ENCODE measurements at places on chromosomes 12 and 14. TPM values are rescaled to one million over a fixed set of nuclear protein-coding genes. Genes with fewer than 3 reads are reported as not detected.

DNA sequence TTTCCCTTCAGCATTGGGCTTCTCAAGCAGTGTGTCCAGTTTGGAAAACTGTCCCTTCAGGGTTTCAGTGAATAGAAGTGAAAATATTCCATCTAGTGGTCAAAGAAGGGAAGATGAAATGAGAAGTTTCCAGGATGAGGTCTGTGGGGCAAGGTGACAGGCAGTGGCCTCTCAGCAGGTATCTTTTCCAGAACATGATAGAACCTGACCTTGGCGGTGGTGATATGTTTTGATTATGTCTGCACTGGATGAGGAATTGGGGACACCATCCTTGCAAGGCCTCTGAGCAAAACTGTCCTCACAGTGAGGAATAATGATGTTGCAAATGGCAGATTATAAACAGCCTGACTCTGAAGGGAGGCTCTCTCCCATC is 4.7 kb downstream of the GPX2 start:
- H3K36me3 ChIP-seq, result peaks cover 11% of the 10 kb centered on the region
- no peaks in the 10 kb centered on the region for H3K4me1 ChIP-seq
- H3K27ac ChIP-seq, result peak overlapping the region; percentile 17
- no peaks in the 10 kb centered on the region for H3K27me3 ChIP-seq
- no peak for DNase-seq
- H3K4me3 ChIP-seq, result no peak overlapping the region

DNA sequence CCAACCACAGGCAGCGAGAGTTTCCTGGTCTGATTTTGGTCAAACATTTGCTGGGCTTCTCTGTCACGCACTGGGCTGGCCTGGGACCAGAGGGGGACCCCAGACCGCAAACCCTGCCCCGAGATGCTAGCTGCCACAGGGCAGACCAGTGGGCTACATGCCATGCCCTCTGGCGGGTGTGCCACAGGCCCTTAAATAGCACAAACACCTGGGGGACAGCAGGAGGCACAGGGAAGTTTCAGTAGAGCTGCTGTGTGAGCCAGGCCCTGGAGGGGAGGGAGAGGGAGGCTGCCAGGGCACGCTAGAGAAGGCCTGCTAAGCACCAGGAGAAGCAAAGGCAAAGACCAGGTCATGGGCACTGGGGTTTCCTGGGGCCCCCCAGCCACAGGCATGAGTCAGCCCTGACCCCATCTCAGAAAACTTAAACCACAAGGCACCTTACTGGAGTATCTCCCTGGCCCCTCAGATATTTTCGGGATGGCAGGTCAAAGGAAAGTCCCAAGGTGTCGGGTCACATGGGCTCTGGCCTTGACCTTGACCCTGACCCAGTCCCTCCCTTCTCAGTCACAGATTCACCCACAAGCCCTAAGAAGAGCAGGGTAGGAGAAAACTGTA is 29.2 kb downstream of the ITPK1 start:
- H3K27ac ChIP-seq, result no peak overlapping the region
- H3K36me3 ChIP-seq, result peaks cover 16% of the 10 kb centered on the region
- peaks cover 75% of the 10 kb centered on the region for H3K4me1 ChIP-seq
- H3K4me3 ChIP-seq, result no peak overlapping the region
- H3K27me3 ChIP-seq, result no peaks in the 10 kb centered on the region
- DNase-seq, result no peak

- DNase-seq, result no peak
- H3K27ac ChIP-seq, result no peak overlapping the region
- no peaks in the 10 kb centered on the region for H3K4me1 ChIP-seq
- H3K36me3 ChIP-seq, result peaks cover 13% of the 10 kb centered on the region
Measured at GRCh38 chr14:39060818-39061437, 42.1 kb downstream of the SEC23A start.

DNA sequence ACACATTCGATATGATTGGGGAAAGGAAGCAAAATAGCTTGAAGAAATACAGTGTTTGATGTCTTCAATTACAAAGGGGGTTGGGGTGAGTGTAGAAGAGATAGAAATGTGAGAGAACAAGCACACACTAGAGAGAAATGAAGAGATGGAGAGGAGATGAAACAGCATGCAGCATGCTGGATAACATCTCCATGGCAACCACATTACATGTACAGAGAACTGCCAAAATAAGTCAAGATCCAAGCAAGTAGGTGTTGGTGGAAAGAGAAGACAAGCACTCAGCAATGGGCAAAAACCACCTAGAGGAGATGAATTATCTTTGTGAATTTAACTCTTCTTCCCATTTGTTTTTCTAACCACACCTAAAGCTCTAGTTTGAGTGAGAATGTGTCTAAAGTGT is 289.8 kb downstream of the GRIN2B start:
- no peak overlapping the region for H3K27ac ChIP-seq
- no peak overlapping the region for H3K4me3 ChIP-seq
- H3K36me3 ChIP-seq, result no peaks in the 10 kb centered on the region
- no peak for DNase-seq
- H3K4me1 ChIP-seq, result no peaks in the 10 kb centered on the region
- H3K27me3 ChIP-seq, result no peaks in the 10 kb centered on the region

DNA sequence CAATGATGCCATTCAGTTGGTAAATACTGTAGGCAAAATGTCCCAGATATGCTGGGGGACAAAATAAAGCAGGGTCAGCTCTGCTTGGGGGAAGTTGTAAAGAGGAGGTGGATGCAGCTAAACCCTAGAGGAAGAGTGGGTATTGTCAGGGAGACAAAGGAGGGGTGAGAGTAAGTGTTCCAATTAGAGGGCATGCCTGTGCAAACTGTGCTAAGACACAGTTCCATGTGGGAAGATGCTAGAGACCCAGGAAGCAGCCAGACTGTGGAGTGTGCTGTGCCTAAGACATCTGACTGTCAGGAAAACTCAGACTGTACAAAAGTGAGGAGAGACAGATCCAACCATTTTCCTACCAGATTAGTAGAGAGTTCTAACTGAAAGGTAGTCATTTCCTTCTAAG is 474.3 kb downstream of the ATP23 start:
- DNase-seq, result no peak
- H3K36me3 ChIP-seq, result no peaks in the 10 kb centered on the region
- no peaks in the 10 kb centered on the region for H3K27me3 ChIP-seq
- H3K27ac ChIP-seq, result no peak overlapping the region
- H3K4me3 ChIP-seq, result no peak overlapping the region

DNA sequence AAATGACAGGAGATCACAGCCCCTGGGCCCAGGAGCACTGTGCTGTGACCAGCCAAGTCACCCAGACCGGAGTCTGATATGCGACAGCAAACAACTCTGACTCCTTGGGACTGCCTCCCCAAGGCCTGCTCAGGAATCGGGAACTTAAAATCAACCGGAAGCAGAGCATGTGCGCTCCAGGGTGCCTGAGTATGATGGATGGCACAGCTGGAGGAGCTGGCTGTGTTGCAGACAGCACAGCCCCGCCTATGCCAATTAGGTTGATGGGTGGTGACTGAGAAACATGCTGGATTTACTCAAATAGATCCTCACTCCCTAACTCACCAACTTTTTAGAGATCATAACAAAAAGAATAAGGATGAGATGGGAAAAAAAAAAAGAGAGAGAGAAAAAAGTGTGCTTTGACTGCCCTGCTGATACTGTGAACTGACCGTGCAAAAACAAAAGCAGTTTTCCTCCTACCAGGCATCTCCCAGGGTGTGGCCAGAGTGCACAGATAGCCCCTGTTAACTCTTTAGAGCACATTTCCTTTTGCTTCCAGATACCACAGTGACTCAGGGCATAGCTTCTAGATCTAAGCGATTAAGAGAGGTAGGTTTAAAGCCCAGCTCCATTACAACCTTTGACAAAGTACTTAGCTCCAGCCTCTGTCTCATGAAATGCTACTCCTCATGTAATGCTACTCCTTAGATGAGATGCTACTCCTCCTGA is 27.4 kb upstream of the STON2 start:
- no peaks in the 10 kb centered on the region for H3K27me3 ChIP-seq
- H3K4me3 ChIP-seq, result no peak overlapping the region
- no peak for DNase-seq

- H3K27me3 ChIP-seq, result no peaks in the 10 kb centered on the region
- no peaks in the 10 kb centered on the region for H3K4me1 ChIP-seq
- H3K36me3 ChIP-seq, result no peaks in the 10 kb centered on the region
- H3K27ac ChIP-seq, result no peak overlapping the region
- no peak overlapping the region for H3K4me3 ChIP-seq
- DNase-seq, result peak; percentile 67
Measured at GRCh38 chr12:70576341-70577282, 60.6 kb downstream of the PTPRB start.

CMA1 gene
- not detected for total RNA-seq
